ENCODE measurements at places on chromosomes 3 and 15. TPM values are rescaled to one million over a fixed set of nuclear protein-coding genes. Genes with fewer than 3 reads are reported as not detected.
A peak's percentile ranks its signal among the peaks of the same experiment; 100 is the strongest.

DNA sequence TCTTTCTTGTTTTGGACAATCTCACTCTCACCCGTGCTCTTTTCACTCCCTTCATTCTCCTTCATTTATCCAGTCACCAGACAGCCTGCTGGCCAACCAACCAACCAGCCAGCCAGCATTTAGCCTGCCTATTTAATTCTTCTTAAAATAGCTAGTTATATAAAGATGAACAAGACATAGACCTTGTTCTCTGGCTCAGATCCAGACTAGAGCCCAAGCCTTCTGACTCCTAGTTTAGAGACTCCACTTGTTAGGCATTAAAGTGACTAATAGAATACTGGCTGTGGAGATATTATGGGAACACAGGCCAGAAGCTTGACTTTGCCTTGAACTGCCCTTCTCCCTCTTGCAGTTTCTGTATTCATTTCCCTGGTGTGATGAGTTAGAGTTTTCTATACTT, 215.3 kb upstream of the THRB start:
- H3K4me1 ChIP-seq, result no peaks in the 10 kb centered on the region
- no peak overlapping the region for H3K27ac ChIP-seq
- no peaks in the 10 kb centered on the region for H3K27me3 ChIP-seq
- DNase-seq, result no peak
- H3K36me3 ChIP-seq, result no peaks in the 10 kb centered on the region

GRCh38 chr15:77058468-77058867, 12.4 kb downstream of the TSPAN3 start:
- no peak overlapping the region for H3K27ac ChIP-seq
- H3K4me3 ChIP-seq, result no peak overlapping the region
- peaks cover 8% of the 10 kb centered on the region for H3K4me1 ChIP-seq
- H3K27me3 ChIP-seq, result no peaks in the 10 kb centered on the region
- H3K36me3 ChIP-seq, result no peaks in the 10 kb centered on the region

- no peak for DNase-seq
- no peak overlapping the region for H3K27ac ChIP-seq
- H3K4me3 ChIP-seq, result no peak overlapping the region
- no peaks in the 10 kb centered on the region for H3K36me3 ChIP-seq
- no peaks in the 10 kb centered on the region for H3K27me3 ChIP-seq
These were observed 160.6 kb upstream of the POU1F1 start for GRCh38 chr3:87436781-87437543.

DNA sequence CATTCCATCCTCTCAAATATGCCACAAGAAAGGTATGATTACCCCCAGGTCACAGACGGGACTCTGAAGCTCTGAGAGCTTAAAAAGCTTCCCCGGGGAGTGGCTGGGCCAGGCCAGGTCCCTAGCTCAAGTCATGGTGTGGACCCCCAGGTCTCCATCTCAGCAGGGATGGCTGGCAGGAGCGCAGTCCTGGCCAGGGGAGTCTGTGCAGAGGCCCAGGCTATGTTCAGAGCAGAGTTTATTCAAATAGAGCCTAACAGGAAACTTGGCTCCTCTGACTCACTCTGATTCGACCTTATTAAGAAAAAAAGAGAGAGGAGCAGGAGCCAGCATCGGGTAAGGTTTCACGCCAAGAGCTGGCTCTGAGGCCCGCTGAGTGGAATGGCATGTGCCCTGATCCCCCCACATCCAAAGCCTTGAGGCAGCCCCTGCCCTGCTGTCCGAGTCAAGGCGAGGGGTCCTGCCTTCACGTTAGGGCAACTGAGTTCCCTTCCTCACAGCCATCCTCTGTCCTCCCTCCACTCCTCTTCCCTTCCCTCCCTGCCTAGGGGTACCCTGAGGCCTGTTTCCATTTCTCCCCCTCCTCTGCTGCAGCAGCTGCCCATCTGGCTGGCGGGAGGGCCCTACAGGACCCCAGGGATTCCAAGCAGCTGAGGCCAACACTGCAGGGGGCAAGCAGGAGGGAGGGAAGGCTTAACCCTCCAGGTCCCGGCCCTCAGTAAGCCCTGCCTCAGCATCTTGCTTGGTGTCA, 1.9 kb upstream of the LOXL1 start:
- peak; percentile 56 for DNase-seq
- H3K4me3 ChIP-seq, result no peak overlapping the region
- no peaks in the 10 kb centered on the region for H3K27me3 ChIP-seq

Gene SERINC4
- 0.07 TPM for total RNA-seq

Gene ABI3BP
- total RNA-seq, result 165 TPM

Gene CLDN16
- total RNA-seq, result 0.77 TPM

- peaks cover 21% of the 10 kb centered on the region for H3K4me1 ChIP-seq
- no peaks in the 10 kb centered on the region for H3K36me3 ChIP-seq
- peak overlapping the region; percentile 34 for H3K27ac ChIP-seq
- peak overlapping the region; percentile 92 for H3K4me3 ChIP-seq
These were observed 711 bp downstream of the STARD9 start for GRCh38 chr15:42576040-42576594.

DNA sequence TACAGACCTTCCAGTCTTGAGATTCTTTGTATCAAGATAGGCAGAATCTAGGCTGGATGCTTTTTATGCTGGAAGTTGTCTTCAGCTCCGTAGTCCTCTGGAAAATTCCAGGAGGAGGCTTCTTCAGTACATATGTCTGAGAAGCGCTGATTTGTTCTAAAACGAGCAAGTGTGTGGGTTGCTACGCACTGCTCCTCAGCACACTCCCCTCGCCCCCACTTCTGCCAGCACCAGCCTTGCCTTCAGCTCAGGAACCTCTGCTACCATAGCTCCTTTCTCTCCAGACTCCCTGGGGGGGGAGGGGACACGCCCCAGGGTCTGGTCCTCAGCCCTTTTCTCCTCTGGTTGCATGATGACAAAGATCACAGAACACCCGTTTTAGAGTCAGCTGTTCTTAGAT, 75.5 kb upstream of the TRA2B start:
- DNase-seq, result no peak
- no peaks in the 10 kb centered on the region for H3K4me1 ChIP-seq
- H3K27ac ChIP-seq, result no peak overlapping the region
